ENCODE measurements at places on chromosomes 1 and 21.
A peak's percentile ranks its signal among the peaks of the same experiment; 100 is the strongest.

DNA sequence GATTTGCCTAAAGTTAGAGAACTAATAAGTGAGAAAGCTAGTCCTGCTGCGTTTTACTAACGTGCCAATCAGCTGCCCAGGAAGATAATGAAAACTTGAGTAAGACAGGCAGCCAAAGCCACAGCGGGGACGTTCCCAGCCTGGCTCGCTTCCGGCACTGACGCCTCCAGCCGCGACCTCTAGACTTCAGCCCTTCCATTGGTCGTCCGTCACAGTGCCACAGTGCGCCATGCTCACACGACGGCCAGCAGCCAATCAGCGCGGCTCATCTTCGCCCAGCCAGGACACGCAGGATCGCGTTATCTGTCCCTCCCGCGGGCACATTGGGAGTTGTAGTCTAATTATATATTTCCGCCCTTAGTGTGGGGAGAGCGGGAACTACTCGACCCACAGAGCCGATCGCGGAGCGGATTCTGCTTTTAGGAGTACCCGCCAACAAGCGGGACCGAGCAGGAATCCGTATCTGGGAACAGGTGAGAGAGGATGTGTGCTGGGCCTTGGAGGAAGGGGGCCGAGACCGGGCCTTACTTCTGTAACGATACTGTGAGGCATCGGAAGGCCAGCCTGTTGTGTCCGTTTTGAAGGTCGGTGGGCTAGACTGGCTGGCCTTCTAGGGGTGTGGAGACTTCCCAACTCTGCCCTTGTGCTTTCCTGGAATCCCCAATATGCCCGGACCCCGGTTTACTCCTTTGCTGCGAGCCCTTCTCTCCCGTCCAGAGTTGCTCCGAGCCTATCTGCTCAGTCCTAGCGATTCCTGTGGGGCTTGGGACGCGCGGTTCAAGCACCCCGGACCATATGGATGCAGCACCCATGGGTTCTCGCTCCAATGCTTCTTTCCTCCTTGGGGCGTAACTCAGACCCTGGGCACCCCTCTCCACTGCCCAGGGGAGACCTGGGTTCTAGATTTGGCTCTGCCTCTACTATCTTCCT is at the start of gene FDPS:
Gene FDPS (plus strand): TSS at position 374 of the 930 bp plus-strand sequence. CDS start 924 bp downstream, outside the sequence.
- DNase-seq, result peak; percentile 99

DNA sequence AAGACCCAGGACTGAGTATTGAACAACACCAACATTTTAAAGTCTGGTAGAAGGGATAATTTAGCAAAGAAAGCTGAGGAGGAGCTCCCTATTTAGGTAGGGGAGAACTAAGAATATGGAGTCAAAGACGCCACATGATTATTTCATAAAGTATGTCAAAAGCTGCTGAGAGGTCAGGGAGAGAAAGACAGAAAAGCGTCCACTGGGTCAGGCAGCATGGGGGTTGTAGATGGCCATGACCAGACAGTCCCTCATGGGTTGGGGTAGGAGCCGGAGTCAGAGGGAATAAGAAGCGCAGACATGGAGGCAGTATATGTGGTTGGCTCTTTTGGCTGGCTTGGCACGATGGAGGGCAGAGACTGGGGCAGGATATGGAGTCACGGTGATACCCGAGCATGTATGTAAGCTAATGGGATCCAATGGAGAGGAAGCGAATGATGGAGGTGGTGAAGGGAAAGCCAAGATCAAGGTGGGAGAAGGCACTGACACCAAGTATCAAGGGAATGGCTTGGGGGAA is 4.8 kb downstream of the C1orf115 start:
- no peak for DNase-seq

DNA sequence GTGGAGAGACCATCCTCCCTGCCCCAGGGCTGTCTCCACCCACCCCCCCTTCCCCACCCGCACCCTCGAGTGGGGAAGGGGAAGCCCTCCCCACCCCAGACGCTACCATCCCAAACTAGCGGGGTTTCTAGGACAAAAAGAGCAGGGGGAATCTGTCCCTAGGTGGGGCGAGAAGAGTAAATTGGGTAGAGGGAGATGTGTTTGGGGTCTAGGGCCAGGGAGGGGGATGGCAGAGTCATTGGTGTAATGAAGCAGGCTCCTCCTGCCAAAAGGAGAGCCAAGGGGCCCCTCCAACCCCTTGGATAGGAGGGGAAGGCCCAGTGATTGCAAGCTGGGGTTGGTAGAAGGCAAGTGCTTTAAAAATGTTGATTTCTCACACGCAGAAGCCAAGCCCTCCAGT is 10.0 kb downstream of the MEX3A start:
- DNase-seq, result no peak

GRCh38 chr1:62175568-62176179 is 19.0 kb upstream of the L1TD1 start:
- DNase-seq, result no peak

DNA sequence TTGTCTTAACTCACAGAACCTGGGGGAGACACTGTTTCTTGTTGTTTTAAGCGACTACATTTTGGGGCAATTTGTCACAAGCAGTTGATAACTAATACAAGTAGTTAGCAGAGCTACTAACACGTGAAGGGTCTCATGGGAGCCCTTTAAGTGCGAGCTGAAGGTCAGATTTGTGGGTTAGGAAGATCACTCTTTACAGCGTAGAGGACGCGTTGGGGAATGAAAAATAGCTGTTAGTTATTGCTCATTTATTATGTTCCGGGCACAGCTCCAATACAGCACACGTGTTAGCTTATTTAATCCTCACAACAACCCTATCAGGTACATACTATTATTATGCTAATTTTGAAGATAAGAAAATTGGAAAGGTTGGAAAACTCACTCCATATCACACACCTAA is 95.9 kb downstream of the ACTL8 start:
- DNase-seq, result no peak

DNA sequence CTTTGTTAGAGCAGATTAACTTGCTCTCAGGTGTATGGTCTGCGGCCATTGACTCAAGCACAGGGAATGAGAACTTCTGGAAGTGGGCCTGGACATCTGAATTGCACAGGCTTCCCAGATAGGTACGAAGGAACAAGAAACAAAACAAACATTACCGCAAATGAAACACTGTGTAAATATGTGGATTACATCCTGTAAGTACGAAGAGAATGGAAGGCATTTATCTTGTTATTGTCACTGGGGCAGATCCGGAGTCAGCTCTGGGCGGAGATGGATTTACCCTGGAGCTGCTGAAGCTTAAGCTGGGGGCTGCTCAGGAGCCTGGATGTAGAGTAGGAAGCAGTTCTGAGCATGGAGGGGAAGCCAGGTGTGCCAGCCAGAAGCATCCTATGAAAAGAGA is 6.8 kb downstream of the HES2 start:
- DNase-seq, result no peak

GRCh38 chr1:168751195-168751650 is 22.2 kb upstream of the DPT start:
- no peak for DNase-seq

DNA sequence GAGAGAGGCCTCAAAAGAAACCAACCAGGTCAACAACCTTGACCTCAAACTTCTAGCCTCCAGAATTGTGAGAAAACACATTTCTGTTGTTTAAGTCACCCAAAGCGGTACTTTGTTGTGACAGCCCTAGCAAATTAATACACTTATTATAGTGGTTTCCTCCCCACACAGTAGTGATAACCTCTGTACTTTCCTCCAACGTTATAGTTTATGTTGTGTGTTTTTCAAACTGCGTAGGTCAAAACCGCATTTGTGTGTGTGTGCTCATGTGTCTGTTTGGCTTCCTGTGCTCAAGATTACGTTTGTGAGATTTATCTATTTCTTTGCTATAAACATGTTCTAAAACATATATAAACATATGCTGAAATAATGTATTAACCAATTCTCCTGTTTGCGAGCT is 667.8 kb upstream of the USP24 start:
- no peak for DNase-seq

DNA sequence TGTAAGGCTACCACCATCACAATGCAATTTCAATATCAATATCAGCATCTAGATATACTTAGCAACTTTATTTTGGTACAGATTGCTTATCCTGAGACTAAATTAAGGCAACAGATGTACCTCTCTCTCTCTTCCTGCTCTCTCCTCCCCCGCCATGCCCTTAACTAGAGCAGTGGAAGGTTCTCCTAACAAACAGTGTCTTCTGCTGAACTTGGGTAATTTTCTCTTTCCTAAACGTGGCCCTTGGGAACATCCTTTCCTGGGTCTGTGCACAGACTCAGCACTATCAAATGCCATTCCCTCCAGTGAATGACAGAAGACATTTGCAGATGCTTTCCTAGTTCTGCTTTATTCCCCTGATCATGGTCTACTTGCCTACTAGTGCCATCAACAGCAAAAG is 85.6 kb upstream of the TTC39A start:
- no peak for DNase-seq

DNA sequence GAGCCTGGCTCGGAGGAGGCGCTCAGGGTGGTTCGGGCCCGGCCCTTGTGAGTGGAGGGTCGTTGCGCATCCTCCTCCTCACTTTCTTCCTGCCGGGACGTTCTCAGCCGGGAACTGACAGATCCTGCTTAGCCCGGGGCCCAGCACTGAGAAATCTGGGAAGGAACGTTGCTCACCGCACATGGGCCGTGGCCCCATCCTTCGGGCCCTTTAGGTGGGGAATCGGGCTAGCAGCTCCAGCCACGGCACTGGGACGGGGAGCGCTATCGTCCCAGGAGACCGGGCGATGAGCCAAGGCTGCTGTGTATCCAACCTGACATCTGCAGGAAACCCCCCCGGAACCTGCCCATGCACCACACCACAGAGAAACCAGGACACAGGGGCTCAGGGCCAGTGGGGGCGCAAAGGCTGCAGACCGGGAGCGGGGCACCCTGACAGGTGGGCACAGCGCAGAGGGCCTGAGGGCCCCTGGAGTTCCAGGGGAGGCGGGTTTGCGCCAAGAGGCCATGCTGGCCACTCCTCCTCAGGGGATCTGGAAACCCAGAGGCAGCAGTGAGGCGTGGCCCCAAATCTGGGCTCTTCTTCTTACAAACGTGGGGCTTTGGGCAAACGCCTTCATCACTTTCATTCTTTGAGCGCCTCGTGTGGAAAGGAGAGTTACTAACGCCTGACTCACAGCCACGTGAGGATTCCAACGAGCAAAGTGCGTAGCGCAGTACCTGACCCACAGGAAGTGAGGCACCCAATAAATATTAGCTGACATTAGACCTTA is at the start of gene SH2D5:
Gene SH2D5 (minus strand): TSS at position 116 of the 772 bp plus-strand sequence. CDS start 4,659 bp downstream, outside the sequence.
- DNase-seq, result peak; percentile 50

- DNase-seq, result no peak
Observed at GRCh38 chr1:218462587-218462986, 117.5 kb downstream of the TGFB2 start.

DNA sequence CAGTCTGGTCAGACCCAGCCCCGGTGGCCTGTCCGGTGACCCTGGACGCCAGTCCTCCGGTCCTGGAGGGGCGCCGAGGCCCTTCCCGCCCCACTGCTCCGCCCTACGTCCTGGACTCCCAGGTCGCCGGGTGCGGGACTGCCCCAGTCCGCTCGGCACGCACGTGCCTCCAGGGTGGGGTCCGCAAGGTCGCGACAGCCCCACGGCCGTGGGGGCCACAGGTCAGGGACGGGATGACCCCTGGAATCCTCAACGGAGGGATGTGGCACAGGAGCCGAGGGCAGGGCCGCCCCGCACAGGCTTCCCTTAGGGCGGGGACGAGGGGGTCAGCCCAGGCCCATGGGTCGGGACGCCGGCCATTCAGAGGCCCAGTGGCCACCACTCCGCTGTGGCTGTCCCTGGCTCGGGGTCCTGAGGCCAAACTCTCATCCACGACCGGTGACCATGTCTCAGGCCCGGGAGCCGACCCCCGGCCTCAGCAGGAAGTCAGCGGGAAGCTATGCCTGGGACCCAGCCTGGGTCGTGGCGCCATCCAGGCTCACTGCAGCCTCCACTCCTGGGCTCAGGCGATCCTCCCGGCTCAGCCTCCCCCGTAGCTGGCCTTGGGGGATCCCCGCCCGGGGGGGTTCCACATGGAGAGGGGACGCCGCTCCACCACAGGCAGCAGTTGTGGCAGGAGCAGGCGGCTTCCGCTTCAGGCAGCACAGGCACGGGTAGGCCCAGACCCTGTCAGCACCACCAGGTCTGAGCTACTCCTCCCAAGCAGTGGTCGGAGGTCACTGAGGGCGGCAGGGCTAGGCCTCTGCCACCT is 599 bp upstream of the TMEM240 start:
- DNase-seq, result no peak

GRCh38 chr21:43190544-43190943 is 21.7 kb downstream of the CRYAA start:
- DNase-seq, result no peak

DNA sequence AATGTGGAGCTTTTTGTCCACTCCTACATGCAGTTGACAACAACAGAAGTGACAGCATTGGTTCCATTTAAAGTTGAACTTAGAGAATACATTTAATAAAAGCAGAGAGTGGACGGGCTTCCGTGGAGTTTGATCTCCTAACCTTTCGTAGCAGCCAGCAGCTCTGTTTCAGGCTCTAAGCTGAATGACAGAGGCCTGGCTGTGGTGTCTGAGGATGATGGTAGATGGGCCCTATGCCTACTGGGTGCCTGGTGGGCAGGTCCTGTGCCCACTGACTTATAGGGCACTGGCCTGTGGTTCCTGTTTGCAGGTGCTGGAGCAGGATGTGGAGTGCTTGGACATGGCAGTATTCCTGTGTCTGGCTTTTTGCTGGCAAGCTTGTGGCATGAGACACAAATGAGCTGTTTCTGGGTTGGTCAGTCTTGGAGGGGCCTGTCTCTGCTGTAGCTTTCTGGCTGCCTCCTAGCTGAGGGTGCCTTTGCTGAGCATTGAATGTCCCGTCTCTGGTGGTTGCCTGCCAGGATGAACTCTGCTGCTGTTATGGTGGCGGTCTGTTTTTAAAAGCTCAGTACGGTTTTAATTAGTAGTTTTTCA is 54.6 kb downstream of the PRDM2 start:
- DNase-seq, result no peak

GRCh38 chr1:161787355-161787754 is 21.2 kb downstream of the ATF6 start:
- DNase-seq, result no peak

GRCh38 chr21:17575076-17575475 is 37.6 kb downstream of the BTG3 start:
- DNase-seq, result no peak

DNA sequence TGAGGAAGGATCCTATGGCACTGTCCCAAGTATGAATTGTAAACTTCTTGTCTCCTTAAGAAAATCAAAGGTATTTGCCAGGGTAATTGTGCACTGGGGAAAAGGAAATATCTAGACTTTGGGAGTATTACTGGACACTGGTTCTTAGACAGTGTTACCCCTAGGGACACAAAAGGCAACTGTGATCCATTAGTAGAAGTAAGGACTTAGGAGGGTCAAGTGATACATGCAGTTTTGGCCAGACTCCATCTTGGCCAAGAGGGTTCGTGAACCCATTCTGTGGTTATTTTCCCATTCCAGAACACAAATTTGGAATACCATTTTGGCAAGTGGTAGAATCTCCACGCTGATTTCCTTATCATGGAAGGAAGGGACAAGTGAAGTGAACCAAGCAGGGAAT is 98.1 kb downstream of the TM2D1 start:
- no peak for DNase-seq

GRCh38 chr1:97610748-97611147 is 310.1 kb downstream of the DPYD start:
- no peak for DNase-seq
